ENCODE measurements at places on chromosomes 5 and 9. TPM values are rescaled to one million over a fixed set of nuclear protein-coding genes. Genes with fewer than 3 reads are reported as not detected.

CDKN2A gene
- total RNA-seq, result not detected

CCDC192 gene
- not detected for total RNA-seq

GLRA1 gene
- not detected for total RNA-seq

SLC9A3 gene
- 2.2 TPM for total RNA-seq

TAF1L gene
- total RNA-seq, result not detected

MUSK gene
- not detected for total RNA-seq

DDX4 gene
- not detected for total RNA-seq

IER5L gene
- total RNA-seq, result 20.0 TPM

RIMOC1 gene
- total RNA-seq, result 10.1 TPM

ANKRD20A1 gene
- 0.51 TPM for total RNA-seq

HTR4 gene
- not detected for total RNA-seq

RIGI gene
- 2.4 TPM for total RNA-seq

FAM221B gene
- not detected for total RNA-seq
